CD4-positive, CD25-positive, alpha-beta regulatory T cell (primary cell): ENCODE measurements at places on chromosomes 2 and 18. TPM values are rescaled to one million over a fixed set of nuclear protein-coding genes. Genes with fewer than 3 reads are reported as not detected.

DNA sequence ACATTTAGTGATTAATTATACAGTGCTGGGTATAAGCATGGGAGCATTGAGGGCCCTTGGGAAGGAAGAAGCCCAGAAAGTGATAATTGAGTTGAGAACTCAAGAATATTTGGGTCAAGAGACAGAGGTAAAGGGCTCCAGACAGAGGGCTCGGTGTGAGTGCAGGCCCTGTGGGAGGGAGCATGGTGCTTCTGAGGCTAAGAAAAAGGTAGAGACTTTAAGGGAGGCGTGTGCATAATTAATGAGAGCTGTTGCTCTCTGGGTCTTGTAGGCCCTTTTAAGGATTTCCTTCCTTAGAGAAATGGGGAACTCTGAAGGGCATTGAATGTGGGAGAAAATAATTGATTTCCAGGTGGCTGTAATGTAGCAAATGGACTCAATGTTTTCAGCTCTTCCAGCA is 735.0 kb upstream of the POU3F3 start:
- DNase-seq, result no peak
- H3K27ac ChIP-seq, result no peak overlapping the region
- H3K4me1 ChIP-seq, result no peaks in the 10 kb centered on the region

DNA sequence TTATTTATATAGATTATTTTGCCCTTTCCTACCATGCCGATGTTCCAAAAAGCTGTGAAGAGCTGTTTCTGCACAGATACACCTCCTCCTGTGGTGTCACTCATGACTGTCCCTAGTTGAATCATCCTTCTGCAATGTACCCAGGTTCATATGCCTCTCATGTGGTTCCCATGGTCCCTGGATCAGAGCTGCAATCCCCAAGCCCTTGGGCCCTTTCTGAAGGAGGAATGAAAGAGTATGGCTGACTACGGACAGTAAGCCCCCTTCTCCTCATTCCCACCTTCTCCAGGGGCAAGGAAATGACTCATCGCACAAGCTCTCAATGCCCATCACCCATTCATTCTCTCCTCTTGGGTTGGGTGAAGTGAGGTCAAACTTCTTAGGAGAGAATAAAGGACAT is 63.9 kb upstream of the ACVR1 start:
- no peaks in the 10 kb centered on the region for H3K36me3 ChIP-seq
- H3K4me3 ChIP-seq, result no peak overlapping the region
- H3K4me1 ChIP-seq, result no peaks in the 10 kb centered on the region
- H3K27ac ChIP-seq, result no peak overlapping the region
- DNase-seq, result no peak

DNA sequence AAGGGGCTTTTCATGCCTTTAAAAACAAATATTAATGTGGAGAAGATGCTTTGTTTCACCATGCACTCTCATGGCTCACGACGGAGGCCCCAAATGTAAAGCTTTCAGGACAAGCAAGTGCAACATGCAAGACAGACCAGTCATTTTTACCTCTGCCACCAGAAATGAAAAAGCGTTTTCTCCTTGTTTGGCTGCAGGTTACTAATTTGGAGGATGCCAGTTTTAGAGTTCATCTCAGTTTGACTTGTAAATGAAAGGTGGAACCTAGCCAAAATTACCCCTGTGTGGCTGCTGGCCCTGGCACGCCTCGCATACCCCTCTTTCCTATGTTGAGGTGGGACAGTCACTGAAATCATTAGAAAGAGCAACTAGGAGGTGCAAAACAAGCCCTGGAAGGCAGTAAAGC is 138.6 kb downstream of the BCL2 start:
- H3K4me3 ChIP-seq, result no peak overlapping the region
- H3K4me1 ChIP-seq, result peaks cover 40% of the 10 kb centered on the region
- peaks cover 15% of the 10 kb centered on the region for H3K36me3 ChIP-seq

- no peak overlapping the region for H3K4me3 ChIP-seq
- H3K36me3 ChIP-seq, result no peaks in the 10 kb centered on the region
- no peak for DNase-seq
- no peak overlapping the region for H3K27ac ChIP-seq
- H3K27me3 ChIP-seq, result peaks cover 26% of the 10 kb centered on the region
These were observed 5.3 kb downstream of the GLI2 start for GRCh38 chr2:120740765-120741524.

- no peaks in the 10 kb centered on the region for H3K4me1 ChIP-seq
- H3K27ac ChIP-seq, result no peak overlapping the region
- no peaks in the 10 kb centered on the region for H3K27me3 ChIP-seq
These were observed 60.6 kb downstream of the SLC4A3 start for GRCh38 chr2:219687882-219688559.

DNA sequence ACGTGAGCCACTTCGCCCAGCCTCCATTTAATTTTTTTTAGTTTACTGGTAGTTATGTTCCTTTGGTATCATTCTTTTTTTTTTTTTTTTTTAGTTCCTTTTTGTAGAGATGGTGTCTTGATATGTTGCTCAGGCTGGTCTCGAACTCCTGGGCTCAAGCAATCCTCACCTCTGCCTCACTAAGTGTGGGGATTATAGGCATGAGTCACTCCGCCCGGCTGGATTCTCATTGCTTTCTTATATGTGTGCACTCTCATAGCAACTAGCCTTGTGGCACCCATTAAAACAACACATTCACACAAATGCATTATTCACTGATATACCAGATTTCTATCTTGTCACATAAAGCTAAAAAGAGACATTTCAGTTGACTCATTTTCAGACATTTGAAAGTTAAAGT is 4.2 kb downstream of the TTC27 start:
- H3K4me1 ChIP-seq, result peaks cover 11% of the 10 kb centered on the region
- no peaks in the 10 kb centered on the region for H3K27me3 ChIP-seq
- no peak overlapping the region for H3K27ac ChIP-seq

DNA sequence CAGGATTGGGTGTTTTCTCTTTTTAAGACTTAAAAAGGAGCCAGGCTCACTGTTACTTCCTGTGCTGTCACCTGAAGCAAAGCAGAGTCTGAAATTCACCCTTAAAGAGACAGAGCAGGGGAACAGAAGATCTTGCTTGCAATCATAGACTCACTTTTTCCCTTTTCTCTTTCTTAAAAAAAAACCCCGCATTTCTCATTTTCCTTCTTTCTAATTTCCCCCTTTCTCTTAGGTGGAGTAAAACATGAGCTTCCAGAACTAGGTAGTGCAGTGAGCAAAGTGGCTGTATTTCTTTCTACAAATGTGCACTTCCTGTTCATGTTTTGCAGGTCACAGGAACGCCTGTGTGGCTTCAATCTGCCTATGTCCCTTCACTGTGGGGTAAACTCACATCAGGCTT is 381.2 kb downstream of the LPIN1 start:
- H3K27me3 ChIP-seq, result no peaks in the 10 kb centered on the region
- peak overlapping the region; percentile 80 for H3K4me3 ChIP-seq
- H3K4me1 ChIP-seq, result peaks cover 29% of the 10 kb centered on the region

DNA sequence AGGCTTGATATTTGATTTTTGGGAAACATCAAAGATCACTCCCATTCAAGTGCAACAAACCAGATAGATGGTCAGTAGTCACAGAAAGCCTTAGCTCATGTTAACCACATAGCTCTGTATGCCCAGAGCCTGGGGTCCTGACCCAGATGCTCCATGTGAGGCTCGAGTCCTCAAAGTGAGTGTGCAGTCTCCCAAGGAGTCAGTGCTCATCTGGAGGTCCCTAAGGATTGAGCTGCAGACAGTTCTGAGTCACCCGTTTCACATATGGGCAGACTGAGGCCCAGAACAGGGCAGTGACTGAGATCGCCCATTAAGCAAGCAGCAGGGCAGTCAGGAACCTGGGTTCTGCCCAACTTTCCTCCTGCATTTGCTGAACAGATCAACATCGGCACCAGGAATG is 9.2 kb downstream of the TMEM37 start:
- DNase-seq, result no peak
- H3K4me1 ChIP-seq, result no peaks in the 10 kb centered on the region
- H3K27me3 ChIP-seq, result no peaks in the 10 kb centered on the region
- no peaks in the 10 kb centered on the region for H3K36me3 ChIP-seq
- no peak overlapping the region for H3K4me3 ChIP-seq

DNA sequence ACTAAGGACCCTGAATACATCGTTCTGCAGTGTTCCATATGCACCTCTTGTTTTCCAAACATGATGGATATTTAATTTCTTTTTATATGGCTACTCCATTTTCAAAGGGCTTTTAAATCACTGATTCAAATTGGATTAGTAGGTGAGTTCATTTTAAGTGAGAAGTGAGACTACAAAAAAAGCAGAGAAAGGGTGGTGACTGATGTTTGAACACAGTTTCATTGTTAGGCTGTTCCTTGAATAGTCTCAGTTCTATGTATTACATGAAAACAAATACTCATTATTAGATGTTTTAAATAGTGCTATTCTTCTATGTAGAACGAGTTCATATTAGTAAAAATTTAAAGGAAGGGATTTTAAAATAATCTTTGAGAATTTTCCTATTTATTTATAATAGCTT is 72.7 kb upstream of the STON1 start:
- DNase-seq, result no peak
- H3K27ac ChIP-seq, result no peak overlapping the region
- no peak overlapping the region for H3K4me3 ChIP-seq
- peaks cover 83% of the 10 kb centered on the region for H3K36me3 ChIP-seq

DNA sequence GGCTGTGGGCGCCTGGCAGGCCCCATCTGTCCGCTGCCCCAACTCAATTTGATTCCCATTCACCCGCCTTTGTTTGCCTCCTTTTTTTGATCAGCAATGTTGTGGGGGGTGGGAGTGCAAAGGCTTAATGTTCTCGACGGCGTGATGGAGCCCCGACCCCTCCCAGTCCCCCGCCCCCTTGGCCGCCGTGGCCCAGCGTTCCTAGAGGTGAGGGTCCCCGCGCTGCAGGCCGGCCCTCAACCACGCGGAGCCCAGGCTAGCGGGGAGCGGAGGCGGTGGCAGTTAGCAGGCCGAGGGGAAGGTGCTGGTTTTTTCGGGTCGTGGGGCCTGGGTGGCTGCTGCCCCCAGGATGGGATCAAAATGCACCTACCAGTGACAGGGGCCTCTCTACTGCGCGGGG is 274.7 kb upstream of the SKOR2 start:
- H3K36me3 ChIP-seq, result no peaks in the 10 kb centered on the region
- DNase-seq, result no peak
- H3K27ac ChIP-seq, result no peak overlapping the region
- H3K4me3 ChIP-seq, result no peak overlapping the region
- H3K27me3 ChIP-seq, result no peaks in the 10 kb centered on the region
- H3K4me1 ChIP-seq, result no peaks in the 10 kb centered on the region

GRCh38 chr2:54227798-54228197 is 28.2 kb downstream of the TSPYL6 start:
- H3K4me3 ChIP-seq, result no peak overlapping the region
- H3K36me3 ChIP-seq, result no peaks in the 10 kb centered on the region
- no peaks in the 10 kb centered on the region for H3K4me1 ChIP-seq
- no peaks in the 10 kb centered on the region for H3K27me3 ChIP-seq
- H3K27ac ChIP-seq, result no peak overlapping the region

DNA sequence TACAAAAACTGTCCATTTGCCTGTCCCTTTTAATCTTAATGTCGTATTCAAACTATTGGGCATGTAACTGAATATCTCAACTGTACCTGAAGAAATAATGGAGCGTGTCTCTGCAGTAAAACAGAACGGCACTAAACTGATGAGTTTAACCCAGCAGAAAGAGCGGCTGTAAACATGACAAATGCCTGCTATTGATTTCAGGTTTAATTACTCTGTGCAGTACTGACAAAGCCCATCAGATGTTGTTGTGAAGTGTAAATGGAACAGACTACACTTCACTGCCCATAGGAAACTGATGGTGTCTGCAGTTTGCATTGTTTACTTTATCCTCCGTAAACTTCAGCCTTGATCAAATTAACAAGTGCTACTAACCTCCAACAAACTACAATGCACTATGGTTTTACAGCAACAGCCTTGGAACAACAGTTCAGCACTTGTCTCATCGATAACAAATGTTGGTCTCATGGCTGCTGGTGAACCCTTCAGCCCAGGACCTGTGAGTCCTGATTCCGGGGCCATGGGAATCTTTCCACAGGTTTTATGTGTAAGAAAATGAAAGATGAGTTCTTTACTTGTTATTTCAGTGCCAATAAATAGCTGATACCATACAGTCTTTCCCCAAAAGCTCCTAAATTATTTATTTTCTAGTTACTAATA is 316.5 kb downstream of the CCDC178 start:
- H3K36me3 ChIP-seq, result no peaks in the 10 kb centered on the region
- no peaks in the 10 kb centered on the region for H3K27me3 ChIP-seq
- no peak overlapping the region for H3K4me3 ChIP-seq

DNA sequence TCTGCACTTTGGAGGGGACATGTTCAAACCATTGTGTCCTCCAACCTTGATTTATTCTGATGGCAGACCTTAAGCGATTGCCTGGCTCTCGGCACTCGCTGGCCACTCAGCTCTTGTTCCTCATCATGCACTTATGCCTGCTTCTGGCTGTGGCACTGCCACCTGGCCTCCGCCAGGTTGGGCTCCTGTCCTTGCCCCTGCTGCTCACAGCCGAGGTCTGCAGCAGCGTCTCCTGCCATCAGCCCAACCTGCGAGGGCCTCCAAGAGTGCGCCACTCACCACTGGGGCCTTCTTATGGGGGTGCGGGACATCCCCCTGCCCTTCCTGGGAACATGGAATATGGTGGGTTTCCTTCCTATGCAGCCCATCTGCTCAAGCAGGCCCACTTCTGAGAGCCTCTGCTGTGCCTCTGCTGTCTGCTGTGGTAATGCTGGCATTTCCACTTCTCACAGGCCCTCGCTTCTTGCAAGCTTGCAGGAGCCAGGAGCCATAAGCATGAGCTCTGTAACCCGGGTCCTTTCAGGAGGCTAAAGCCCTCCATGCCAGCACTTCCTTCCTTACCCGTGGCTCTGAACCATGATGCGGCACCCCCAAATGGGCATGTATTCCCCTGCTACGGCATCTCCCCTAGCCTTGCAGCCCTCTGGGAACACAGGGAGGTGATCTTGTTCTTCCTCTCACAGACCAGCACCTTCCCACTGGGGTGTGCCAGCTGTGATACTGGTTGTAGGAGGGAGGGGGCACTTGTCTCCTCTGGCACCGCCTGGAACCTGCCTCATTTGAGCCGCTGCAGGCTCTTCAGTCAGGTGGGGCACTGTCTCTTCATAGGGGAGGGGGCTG is 58.6 kb upstream of the HS6ST1 start:
- no peaks in the 10 kb centered on the region for H3K27me3 ChIP-seq
- no peak overlapping the region for H3K27ac ChIP-seq
- no peak overlapping the region for H3K4me3 ChIP-seq
- H3K36me3 ChIP-seq, result no peaks in the 10 kb centered on the region

GRCh38 chr2:33083699-33084387 is 137.1 kb downstream of the LTBP1 start:
- no peak overlapping the region for H3K4me3 ChIP-seq
- H3K27ac ChIP-seq, result no peak overlapping the region
- H3K36me3 ChIP-seq, result no peaks in the 10 kb centered on the region
- DNase-seq, result no peak
- H3K4me1 ChIP-seq, result no peaks in the 10 kb centered on the region
- no peaks in the 10 kb centered on the region for H3K27me3 ChIP-seq

The OR6B2 gene
- total RNA-seq, result not detected

The CAPN14 gene
- total RNA-seq, result 0.20 TPM

The MC4R gene
- not detected for total RNA-seq

The SERPINB3 gene
- not detected for total RNA-seq

The MYCN gene
- 2.2 TPM for total RNA-seq

The FASTKD1 gene
- total RNA-seq, result 23.2 TPM

The TRIB2 gene
- 180 TPM for total RNA-seq
